ENCODE measurements at places on chromosomes 4 and X. TPM values are rescaled to one million over a fixed set of nuclear protein-coding genes. Genes with fewer than 3 reads are reported as not detected.

The TDO2 gene
- total RNA-seq, result 0.32 TPM

The TMSB15C gene
- 30.1 TPM for total RNA-seq

The RASSF6 gene
- not detected for total RNA-seq

The LRRC66 gene
- 1.5 TPM for total RNA-seq

The SSX2 gene
- total RNA-seq, result not detected

The PASD1 gene
- not detected for total RNA-seq

The ODAPH gene
- total RNA-seq, result not detected

The FAM241A gene
- 1.2 TPM for total RNA-seq

The SPACA5 gene
- not detected for total RNA-seq

The TMEM31 gene
- total RNA-seq, result not detected

The MAPK10 gene
- 92.6 TPM for total RNA-seq

The RRH gene
- total RNA-seq, result 0.29 TPM

The ADAMTS3 gene
- total RNA-seq, result 0.10 TPM

The FGB gene
- total RNA-seq, result not detected

The GRID2 gene
- total RNA-seq, result 2.1 TPM

The FHDC1 gene
- total RNA-seq, result 42.0 TPM

The CLDN22 gene
- not detected for total RNA-seq

The FRMD7 gene
- total RNA-seq, result not detected

The SHROOM4 gene
- total RNA-seq, result 0.96 TPM

The F8A3 gene
- not detected for total RNA-seq

The NSG1 gene
- 208 TPM for total RNA-seq

The AGTR2 gene
- not detected for total RNA-seq

The PARM1 gene
- total RNA-seq, result 94.3 TPM

The DGAT2L6 gene
- total RNA-seq, result not detected

The TRIM2 gene
- 120 TPM for total RNA-seq

The SCRG1 gene
- total RNA-seq, result not detected

The FREM3 gene
- not detected for total RNA-seq

The APLN gene
- not detected for total RNA-seq

The POF1B gene
- total RNA-seq, result not detected

The CXCL13 gene
- not detected for total RNA-seq

The FANCB gene
- total RNA-seq, result 3.4 TPM

The VEGFD gene
- 0.20 TPM for total RNA-seq

The XPNPEP2 gene
- total RNA-seq, result not detected

The TEX13A gene
- total RNA-seq, result not detected

The TBC1D8B gene
- total RNA-seq, result 4.6 TPM

The SOD3 gene
- not detected for total RNA-seq

The BTK gene
- 1.1 TPM for total RNA-seq

The GNRHR gene
- not detected for total RNA-seq

The SLC49A3 gene
- total RNA-seq, result not detected
